Brain microvascular endothelial cell (primary cell): ENCODE measurements at places on chromosomes 1 and 21.

- no peak for DNase-seq
Measured at GRCh38 chr1:48022306-48022705, 25.1 kb upstream of the TRABD2B start.

DNA sequence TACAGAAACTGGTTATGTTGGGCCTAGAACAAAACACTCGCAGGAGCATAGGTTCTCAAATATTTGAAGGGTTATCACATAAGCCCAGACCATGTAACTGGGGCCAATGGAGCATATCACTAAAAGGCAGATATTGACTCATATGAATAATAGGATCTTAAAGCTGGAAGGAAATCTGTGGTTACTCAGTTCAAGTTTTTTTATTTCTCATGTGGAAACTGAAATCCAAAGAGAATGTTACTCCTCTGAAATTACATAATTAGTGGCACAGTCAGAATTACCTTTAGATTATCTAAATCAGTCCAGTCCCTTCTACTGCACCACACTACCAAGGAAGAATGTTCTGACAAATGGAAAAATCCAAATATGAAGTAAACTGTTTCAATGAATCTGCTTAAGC is 12.0 kb downstream of the SLAMF8 start:
- DNase-seq: no peak

DNA sequence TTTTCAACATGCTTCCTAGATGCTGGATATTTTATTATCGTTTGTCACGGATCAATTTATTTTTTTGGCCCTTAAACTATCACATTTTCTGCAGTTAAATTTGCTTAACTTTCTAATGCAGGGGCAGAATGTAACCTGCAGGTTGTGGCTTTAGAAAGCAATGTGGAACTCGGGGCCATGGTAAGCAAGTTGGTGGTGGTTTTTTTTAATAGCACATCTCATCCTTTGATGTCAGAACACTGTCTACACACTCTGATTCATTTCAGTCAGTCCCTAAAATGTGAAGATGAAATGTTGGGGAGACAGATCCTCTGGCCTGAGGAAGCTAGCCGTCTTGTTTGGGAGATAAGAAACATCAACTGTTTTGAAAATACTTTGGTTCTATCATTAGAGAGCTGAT is 89.5 kb downstream of the GALNT2 start:
- no peak for DNase-seq

GRCh38 chr1:181425566-181425965 is 57.8 kb upstream of the CACNA1E start:
- DNase-seq: no peak

DNA sequence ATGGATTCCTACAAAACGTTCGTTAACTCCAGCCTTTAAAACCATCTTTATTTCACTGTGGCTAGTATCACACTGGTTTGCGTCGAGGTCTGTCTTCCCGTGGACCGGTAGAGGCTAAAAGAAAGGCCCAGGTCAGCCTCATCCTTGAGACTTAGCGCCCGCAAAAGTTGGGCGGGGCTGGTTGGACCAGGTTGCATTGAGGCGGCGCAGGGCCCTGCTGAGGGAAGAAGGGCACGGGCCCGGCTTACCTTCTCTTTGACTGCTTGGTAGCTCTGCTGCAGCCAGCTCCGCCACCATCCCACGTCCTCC is 455 bp downstream of the BSDC1 start:
- DNase-seq: no peak
